Activated naive CD4-positive, alpha-beta T cell treated with anti-CD3 and anti-CD28 coated beads for 36 hours (primary cell): ENCODE measurements at places on chromosomes 1 and 21.

DNA sequence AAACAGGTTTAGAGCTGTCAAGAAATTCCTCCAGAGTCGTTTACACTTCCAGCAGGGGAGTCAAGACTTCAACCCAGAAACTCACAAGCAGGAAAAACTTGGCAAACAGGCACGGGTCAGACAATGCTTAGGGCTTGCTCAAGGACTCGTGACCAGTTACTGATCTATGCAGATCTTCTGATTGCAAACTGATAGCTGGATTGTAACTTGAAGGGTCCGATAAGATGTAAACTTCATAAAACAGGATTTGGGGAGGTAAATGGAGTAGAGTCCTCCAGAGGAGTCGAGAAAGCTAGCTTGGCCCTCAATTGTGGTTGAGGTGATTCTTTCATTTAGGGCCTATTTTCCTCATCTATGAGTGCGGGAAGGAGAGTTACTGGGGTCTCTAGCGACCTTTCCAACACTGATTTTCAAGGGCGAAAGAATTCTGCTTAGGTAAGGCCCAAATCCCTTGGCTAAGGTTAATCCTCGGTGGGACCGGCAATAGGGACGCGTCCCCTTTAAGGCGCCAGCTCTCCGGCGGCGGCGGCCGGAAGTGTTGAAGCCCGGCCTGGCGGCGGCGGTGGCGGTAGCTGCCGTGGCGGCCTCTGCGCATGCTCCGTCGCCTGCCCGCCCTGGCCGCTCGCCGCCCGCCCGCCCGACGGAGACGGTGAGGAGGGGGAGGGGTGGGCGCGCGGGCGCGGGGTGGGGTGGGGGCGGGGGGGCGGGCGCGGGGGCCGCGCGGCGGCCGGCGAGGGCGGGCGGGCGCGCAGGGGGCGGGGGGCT is at the start of gene GMEB1:
TSS of gene GMEB1 (plus strand) at position 594 of the 765 bp plus-strand sequence. CDS start 14,829 bp downstream, outside the sequence.
- H3K27me3 ChIP-seq = no peaks in the 10 kb centered on the region
- DNase-seq = peak; percentile 87
- peaks cover 11% of the 10 kb centered on the region for H3K4me1 ChIP-seq
- H3K4me3 ChIP-seq = peak within 1 kb of the TSS; percentile 86

- H3K27me3 ChIP-seq = no peaks in the 10 kb centered on the region
- no peaks in the 10 kb centered on the region for H3K4me1 ChIP-seq
- H3K27ac ChIP-seq = no peak overlapping the region
- DNase-seq = no peak
- H3K36me3 ChIP-seq = no peaks in the 10 kb centered on the region
Measured at GRCh38 chr1:62844030-62844429, 60.1 kb downstream of the ATG4C start.

DNA sequence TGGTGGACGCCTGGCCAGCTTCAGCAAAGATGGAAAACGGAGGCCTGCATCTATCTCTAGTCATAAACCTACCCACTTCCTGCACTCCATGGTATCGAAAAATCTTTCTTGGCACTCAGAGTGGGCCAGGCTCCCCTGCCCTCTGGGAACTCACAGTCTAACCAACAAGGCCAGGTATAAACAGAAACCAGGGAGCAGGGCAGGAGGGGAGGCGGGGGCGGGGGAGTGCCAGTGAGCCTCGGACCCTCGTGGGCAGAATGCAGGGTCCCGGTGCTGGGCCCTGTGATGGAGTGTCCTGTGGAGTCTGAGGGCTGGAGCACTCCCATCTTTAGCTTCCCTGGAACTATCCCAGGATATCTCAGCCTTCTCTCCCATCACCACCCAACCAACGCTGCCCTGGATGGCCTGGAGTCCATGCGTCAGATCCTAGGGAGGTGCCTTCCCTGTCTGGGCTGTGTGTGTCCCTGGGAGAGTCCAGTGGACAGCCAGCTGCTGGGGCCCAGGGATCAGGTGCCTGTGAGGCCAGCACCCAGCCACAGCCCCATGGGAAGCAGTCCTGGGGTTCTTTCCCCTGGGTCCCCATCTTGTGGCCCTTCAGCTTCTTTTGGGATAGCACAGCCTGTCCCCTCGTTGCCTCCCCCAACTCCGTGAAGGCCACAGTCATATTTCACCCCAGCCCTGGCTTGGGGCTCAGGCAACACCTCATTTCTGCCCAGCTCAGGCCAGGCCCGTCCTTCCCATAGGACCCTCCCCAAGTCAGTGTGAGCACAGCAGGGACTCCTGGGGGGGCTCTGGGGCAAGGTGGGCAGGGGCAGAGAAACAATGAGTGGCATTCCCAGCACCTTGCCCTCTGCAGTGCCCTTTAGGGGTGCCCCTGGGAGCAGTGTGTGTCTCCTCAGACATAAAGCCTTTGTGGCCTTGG is 1.1 kb upstream of the EPS8L3 start:
- no peaks in the 10 kb centered on the region for H3K27me3 ChIP-seq
- H3K27ac ChIP-seq = no peak overlapping the region
- no peaks in the 10 kb centered on the region for H3K4me1 ChIP-seq

GRCh38 chr1:167707942-167708341 is 13.8 kb upstream of the MPZL1 start:
- H3K27ac ChIP-seq = peak overlapping the region; percentile 47
- peaks cover under 1% of the 10 kb centered on the region for H3K36me3 ChIP-seq
- peak; percentile 52 for DNase-seq
- no peak overlapping the region for H3K4me3 ChIP-seq
- H3K27me3 ChIP-seq = no peaks in the 10 kb centered on the region

DNA sequence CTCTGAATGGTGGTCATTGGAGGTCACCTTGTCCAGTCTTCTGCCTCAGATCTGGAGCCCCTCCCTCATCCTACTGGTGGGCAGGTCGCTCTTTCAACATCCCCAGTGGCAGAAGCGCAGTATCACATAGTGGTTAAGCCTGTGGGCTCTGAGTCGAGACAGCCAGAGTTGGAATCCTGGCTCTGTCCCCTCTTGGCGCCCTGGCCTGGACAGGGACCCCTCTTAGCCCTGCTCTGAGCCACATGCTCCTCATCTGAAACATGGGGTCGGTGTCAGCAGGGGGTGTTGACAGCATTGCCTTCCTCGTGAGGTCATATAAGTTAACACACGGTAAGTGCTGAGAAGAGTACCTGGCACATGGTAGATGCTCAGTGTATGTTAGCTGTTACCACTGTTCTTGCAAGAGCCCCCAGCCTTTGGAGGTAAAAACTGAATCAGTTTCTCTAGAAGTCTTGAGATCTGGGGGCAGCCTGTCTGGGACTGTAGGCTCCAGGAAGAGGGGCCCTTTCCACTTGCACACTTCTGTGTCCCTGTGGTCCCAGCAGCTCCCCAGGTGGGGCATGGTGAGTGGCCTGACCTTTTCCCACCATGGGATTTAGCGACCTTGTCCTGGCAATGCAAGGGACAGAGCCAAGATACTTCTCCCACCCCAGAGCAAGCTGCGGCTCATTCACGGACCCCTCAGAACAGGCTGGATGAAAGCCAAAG is 6.4 kb downstream of the ZC3H12A start:
- peaks cover 62% of the 10 kb centered on the region for H3K36me3 ChIP-seq
- no peaks in the 10 kb centered on the region for H3K27me3 ChIP-seq
- peak overlapping the region; percentile 99 for H3K27ac ChIP-seq
- H3K4me1 ChIP-seq = peaks cover 35% of the 10 kb centered on the region

DNA sequence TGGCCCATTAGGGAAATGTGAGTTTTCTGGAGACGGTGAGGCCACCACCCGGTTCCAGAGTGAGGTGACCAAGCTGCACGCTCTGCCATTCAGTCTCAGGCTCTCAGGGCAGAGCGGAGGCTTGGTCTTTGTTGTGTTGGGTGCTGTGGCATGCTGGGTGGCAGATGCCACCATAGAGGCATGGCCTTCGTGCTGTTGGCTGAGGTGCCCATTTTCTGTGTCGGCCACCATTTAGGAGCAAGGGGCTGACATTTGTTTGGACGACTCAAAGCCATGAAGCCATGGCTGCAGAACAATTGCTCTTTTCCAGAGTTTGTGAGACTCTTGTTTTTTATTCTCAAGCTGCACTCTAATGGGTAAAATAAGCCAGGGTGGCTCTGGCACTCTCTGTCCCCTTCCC is 36.8 kb upstream of the PWP2 start:
- H3K27ac ChIP-seq = no peak overlapping the region
- H3K4me1 ChIP-seq = peaks cover 15% of the 10 kb centered on the region
- no peak for DNase-seq
